ENCODE measurements at places on chromosomes 6 and 20. TPM values are rescaled to one million over a fixed set of nuclear protein-coding genes. Genes with fewer than 3 reads are reported as not detected.

Gene RNF182
- total RNA-seq: 0.14 TPM

- DNase-seq: no peak
Observed at GRCh38 chr6:106972500-106972899, 2.0 kb downstream of the CD24 start.

Gene TMEM200A
- total RNA-seq: 1.9 TPM

DNA sequence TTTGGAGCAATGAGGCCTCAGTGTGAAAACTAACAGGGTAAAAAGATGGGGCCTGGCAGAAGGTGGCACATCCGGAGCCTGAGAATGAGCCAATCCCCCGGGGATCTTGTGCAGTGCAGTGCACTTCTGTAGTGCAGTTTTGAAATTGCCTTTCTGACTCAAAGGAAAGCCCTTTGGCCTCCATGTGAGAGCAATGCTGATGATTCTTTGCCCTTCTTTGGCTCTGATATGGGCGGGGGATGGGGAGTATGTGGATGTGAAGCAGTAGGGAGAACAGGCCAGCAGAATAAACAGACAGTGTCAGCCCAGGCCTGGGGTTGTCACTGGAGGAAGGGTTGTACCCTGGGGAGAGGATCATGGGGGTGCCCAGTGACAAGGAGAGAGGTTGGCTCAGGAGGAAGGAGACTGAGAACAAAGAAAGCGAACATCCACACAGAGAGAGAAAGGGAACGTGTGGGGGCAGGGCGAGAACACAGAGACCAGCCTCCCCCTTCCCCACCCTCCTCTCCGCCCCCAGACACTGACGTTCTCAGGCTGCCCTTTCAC lies 351.2 kb downstream of the CDC5L start:
- no peak for DNase-seq

DNA sequence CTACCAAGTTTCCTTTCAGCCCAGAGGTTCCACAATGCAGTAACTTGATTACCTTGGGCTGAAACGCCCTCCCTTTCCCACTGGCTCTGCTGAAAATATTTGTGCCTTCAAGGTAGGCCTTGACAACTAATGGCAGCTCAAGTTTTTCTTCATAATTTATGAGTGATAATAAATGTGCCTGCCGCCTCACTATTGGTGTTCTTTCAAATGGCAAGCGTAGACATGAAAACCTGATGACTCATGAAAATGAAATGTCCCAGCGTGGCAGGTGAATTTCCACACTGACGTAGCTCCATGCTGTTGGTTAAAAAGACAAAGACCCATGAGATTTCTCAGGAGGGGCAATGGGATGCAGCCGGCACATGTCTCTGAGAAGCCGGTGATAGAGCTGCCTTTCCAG lies 107.2 kb upstream of the GGTLC1 start:
- DNase-seq: no peak

Gene PTPRT
- 45.0 TPM for total RNA-seq

GRCh38 chr6:136738692-136739057 lies 53.6 kb downstream of the MAP3K5 start:
- DNase-seq: no peak

GRCh38 chr20:38894091-38894847 lies 31.9 kb upstream of the FAM83D start:
- no peak for DNase-seq

DNA sequence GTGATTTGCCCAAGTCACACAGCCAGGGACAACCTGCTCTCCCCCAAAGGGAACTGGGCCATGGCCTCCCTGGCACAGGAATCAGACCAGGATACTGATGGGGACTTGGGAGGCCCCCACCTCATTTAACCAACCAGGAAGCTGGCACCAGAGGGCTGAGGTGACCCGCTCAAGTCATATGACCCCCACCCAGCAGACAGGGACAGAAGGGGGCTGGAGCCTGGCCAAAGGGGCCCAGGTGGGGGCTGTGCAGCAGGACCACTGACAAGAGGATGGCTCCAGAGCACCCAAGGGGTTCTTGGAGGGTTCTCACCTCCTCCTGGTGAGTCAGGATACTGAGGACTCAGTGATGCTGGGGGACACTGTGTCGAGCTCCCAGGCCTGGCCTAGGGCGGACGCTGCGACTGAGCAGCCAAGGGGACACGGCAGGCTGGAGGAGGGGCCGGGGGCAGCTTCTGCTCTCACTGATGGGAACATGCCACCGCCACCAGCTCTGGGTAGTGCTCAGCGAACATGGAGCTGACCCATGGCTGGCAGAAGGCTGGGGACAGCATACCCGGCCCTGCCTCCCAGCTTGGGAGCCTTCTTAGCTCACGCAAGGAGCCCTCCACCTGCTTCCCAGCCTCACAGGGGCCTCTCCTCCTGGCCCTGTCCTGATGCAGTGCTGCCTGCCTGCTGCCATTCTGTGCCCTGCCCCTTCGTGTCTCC lies 1.2 kb downstream of the CST7 start:
- DNase-seq: peak; percentile 10

DNA sequence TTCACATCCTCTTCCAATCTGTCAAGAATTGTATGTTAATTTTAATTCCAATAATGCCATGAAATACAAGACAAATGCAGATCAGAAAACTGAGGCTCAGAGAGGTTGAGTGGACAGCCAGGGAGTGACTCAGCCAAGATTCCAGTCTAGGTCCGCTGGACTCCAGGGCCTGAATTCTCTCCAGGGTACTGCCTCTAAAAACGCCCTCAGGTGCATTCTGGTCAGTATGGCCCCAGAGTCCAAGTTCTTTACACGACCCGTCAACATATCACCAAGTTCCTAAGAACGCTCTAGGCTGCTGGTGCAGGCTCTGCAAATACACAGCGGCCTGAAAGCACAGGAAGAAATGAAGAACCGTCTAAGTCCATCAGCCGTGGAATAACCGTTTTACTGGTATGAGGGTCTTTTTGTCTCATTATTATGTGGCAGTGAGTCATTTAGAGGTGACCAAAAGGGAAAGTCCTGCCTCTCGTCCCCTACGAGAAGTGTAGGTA lies 709 bp upstream of the ASXL1 start:
- peak; percentile 18 for DNase-seq

GRCh38 chr6:129615496-129615895 lies 94.5 kb downstream of the ARHGAP18 start:
- no peak for DNase-seq

- no peak for DNase-seq
Observed at GRCh38 chr6:42292004-42292740, 74.5 kb upstream of the MRPS10 start.

GRCh38 chr20:11459090-11459890 lies 458.4 kb upstream of the BTBD3 start:
- no peak for DNase-seq

DNA sequence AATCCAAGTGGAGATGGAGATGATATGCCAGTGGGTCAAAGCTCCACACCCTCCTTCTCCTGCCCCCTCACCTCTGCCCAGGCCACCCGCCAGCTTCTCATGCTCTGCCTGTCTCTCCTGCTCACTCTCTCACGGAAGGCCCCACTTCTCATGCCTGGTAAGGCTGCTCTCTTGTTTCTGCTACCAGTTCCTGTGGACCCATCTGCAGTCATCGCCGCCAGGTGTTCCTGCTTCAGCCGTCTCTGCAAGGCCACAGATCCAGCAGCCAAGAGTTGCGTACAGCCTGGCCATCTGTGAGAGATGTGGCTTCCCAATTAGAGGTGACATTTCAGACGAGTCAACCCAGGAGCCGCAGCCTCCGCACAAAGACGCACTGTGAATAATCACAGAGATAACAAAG lies 40.8 kb upstream of the NXT1 start:
- DNase-seq: no peak

GRCh38 chr6:12001004-12001705 lies 11.0 kb upstream of the HIVEP1 start:
- DNase-seq: no peak

Gene BPIFB2
- total RNA-seq: 0.17 TPM

Gene LY6G5C
- total RNA-seq: 5.2 TPM

Gene EGFL8
- 13.6 TPM for total RNA-seq

DNA sequence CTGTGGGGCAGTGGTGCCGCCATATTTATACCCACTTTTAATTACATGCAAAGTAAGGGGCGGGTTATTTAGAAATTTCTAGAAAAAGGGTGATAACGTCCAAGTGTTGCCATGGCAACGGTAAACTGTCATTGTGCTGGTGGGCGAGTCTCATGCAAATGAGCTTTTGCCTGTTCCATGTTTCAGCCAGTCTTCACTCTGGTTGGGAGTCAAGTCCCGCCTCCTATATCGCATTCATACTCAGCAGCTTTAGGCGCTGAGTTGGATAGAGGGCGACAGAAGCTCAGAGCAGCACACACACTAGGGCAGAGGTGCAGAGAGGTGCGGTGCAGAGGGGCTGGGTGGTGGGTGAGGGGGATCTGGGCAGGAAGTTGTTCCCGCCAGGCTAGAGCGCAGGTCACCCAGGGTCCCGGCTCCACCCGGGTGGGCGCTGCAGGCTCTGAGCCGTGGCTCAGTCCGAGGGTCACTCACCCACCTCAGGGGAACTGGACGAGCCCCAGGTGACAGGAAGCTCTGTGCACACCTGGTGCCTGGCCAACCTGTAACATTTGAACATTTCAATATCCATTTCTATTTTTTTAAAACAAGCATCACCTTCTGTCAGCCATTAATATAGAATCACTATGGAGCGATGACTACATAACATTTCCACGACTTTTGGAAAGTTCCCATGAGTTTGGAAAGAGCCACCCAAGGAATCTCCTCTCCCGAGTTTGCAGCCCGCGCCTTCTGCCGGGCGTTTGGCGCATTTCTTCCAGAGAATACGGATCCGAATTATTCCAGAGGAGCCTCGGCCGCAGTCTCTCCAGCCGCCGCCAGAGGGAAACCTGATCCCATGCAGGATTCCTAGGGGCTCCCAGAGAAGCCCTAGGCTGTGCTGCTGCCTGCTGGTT lies 89.1 kb upstream of the PHACTR3 start:
- DNase-seq: peak; percentile 76

Data from mucosa of gallbladder (tissue), 1 donor.